ENCODE measurements at places on chromosomes 12 and 14.

- no peak for DNase-seq
These were observed 341 bp downstream of the ZNF10 start for GRCh38 chr12:133130808-133131128.

- no peak for DNase-seq
These were observed 12.7 kb downstream of the PROX2 start for GRCh38 chr14:74863274-74863673.

DNA sequence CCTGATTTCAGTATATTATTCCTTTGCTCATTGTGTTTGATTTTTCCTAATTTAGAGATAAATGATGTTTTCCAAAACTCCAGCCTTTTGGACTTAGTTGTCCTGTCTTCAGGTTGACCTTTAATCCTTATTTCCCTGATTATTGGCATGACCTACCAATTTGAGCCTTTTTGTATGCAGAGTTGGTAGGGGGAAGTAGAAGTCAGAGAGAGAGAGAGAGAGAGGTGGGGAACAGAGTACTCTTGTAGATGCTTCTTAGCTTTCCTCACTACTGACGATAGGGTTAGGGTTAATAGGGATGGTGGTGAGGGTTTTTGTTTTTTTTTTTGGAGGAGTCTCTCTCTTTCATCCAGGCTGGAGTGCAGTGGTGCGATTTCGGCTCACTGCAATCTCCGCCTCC is 38.6 kb downstream of the TBC1D15 start:
- no peak for DNase-seq

- DNase-seq, result no peak
These were observed 44.7 kb upstream of the GALNT9 start for GRCh38 chr12:132373901-132374611.

GRCh38 chr14:20811986-20812975 is 9.6 kb upstream of the RNASE1 start:
- no peak for DNase-seq
